ENCODE measurements at places on chromosomes 4 and X.
A peak's percentile ranks its signal among the peaks of the same experiment; 100 is the strongest.

DNA sequence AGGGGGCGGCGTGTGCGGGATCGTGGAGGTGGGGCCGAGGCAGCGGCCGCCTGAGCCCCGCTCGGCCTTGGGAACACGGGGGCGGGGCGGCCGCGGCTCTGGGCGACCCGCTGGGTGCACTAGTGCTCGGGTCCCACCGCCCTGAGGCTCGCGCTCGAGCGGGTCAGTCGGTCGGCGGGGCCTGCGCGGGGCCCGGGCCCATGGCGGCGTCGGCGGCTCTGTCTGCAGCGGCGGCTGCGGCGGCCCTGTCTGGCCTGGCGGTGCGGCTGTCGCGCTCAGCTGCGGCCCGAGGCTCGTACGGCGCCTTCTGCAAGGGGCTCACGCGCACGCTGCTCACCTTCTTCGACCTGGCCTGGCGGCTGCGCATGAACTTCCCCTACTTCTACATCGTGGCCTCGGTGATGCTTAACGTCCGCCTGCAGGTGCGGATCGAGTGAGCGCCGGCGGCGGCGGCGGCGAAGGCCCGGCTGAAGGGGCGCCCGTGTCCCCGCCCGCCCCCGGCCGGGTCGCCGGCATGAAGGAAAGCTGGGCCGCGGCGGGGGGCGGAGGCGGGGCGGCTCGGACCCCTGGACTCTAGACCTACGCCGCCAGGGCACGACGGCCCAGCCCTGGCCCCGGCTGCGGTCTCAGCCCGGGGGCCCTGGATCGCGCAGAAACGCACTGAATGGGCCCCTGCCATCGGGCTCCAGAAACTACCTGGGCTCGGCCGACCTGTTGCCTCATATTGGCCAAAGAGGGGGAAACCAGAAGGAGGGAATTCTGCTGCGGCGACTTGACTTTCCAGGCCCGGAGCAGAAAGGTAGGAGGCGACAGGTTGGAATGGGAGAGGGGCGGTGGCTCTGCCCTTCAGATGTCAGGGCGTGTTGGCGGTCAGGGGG lies at the start of gene SMIM10L2A:
Gene SMIM10L2A (plus strand): TSS at position 13 of the 878 bp plus-strand sequence. CDS start 188 bp downstream, at position 201.
- DNase-seq, result no peak

DNA sequence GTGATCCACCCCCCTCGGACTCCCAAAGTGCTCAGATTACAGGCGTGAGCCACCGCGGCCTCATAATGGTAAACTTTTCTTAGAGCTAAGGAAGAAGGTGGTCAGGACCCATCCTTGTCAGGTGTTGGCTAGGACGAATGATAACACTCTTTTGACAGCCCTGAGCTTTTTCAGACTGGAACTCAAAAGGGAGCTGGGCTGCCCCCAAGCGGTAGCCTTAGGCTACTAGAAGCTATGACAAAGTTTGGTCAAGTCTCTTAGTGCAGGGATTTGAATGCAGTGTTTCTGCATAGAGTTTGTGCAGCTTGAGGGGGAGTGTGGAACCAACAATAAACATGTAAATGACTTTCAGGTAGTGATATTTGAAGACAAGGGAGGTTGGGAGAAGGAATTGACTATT lies 11.8 kb upstream of the HSD17B10 start:
- DNase-seq, result peak; percentile 50

DNA sequence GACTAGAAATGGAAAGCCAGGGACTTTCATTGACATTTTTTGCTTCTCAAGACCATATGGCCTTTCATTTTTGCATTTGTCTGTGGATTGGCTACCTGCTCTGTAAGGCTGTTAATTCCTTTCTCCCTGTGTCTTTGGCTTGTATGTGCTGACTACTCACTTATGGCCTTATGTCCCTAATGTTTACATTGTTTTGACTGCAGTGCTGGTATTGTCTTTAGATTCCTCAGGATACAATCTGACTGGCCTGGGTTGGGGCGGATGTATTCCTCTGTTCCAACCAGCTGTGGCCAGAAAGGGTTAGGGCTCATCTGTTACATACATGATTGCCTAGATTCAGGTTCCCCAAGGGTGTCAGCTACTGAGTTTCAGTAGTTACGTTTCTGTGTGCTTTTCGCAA lies 108.1 kb downstream of the RAPGEF2 start:
- DNase-seq, result no peak

DNA sequence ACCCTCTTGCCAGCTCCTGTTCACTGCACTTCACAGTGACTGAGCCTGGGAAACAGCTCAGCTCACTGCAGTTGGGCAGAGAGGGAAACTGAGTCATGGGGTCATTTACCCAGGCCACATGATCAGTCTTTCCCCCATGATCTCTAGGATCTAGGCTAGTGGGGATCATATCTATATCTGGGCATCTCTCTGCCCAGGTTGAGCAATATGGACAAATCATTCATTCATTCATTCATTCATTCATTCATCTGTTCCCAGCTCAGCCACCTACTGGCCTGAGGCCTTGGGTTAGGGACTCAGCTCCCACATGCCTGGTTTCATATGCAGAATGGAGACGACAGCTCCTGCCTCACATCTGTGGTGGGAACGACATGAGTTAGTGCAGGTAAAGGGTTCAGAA lies 45.3 kb upstream of the HMX1 start:
- DNase-seq, result no peak

DNA sequence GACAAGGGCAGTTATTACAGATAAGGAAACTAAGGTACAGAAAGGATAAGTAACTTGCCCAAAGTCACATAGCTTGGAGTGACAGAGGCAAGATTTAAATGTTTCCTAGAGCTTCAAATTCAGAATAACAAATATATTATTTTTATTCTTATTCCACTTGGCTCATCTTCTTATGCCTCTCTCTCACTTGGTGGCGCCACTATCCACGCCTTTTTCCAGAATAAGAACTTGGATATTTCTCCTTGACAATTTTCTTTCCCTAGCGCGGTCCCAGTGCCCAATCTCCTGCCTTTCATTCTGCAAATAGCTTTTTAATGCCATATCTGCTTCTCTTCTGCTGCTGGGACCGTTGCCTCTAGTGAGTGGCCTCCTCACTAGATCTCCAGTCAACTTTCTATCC lies 78.5 kb downstream of the MSN start:
- DNase-seq, result no peak

DNA sequence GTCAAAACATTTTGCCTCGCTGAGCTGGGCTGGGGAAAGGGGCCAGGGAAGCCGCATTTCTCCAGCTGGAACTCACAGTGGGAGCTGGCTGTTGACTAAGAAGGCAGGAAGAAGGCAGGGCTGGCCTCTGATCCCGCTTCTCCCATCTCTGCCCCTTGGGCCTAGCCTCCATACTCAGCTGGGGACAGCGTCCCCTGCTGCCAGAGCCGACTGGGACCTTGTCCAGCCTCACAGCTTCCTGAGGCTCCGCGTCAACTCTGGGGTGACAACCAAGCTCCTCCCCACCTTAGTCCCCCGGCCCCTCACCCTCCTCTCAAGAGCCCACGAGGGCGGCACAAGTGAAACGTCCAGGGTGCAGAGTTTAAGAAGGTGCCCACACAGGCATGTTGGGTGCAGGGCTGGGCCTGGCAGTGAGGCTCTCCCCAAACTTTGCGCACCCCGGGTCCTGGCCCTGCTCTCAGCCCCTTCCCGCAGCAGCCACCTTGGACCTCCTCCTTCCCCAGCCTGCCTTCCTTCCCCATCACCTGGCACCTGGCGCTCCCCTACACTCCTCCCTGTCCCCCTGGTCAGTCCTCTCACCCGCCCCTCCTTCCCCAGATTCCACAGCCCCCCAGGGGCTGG lies 100.8 kb downstream of the PSAPL1 start:
- DNase-seq, result no peak

- DNase-seq, result no peak
Observed at GRCh38 chrX:126550816-126551215, 1.8 kb downstream of the DCAF12L1 start.

GRCh38 chr4:142386449-142386848 lies 459.7 kb downstream of the INPP4B start:
- no peak for DNase-seq

- peak; percentile 40 for DNase-seq
Observed at GRCh38 chr4:116358633-116359222, 726.6 kb downstream of the TRAM1L1 start.

DNA sequence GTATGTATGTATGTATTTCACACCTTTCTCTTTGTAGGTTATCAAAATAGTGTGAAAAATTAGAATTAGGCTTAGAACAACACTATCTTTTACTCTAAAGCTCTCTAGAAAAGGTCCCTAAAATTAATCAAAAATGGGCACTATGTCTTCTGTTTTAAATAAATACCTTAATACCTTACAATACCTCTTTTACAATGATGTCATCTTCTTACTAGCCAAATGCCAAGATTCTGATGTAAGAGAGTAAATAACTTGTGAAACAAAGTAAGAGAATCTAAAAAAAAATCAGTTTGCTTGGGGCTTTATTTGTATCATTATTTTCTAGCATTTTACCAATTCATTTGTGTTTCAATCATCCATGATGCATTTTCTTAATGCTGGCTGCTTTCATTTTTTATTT lies 402.2 kb upstream of the MAGEB2 start:
- no peak for DNase-seq

DNA sequence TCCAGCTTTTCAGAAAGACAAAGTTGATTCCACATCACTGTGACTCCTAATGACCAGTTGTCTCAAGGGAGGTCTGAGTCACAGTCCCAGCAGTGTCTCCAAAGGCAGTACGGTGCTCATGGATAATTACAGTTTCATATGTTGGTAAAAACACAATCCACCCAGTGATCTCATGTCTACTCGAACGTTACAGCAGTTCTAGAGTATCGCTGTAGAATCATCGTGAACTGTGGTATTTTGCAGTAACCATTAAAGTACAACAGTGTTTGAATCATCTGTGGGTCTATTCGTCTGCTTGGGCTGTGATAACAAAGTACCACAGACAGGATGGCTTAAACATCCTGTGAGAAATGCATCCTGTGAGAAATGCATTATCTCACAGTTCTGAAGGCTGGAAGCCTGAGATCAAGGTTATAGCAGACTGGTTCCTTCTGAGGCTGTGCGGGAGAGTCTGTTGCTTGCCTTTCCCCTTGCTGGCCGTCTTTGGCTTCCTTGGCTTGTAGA lies 121.1 kb upstream of the SORBS2 start:
- DNase-seq, result no peak

DNA sequence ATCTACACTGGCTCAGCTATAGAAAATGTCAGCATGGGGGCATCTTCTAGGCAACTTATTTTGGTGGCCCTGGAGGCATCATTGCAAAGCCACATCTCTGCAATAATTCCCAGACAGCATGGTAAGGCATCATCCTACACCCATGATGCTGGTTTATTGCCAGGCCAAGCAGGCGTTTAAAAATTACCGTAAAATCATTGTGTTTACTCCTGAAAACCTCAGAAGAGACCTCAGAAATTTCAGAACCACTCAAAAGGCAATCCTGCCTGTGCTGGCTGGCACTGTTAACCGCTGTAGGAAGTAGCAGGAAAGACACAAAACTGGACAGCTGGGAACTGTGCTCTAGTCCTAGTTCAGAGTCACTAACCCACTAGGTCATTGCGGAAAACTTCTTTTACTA lies 63.2 kb downstream of the MID1 start:
- no peak for DNase-seq

DNA sequence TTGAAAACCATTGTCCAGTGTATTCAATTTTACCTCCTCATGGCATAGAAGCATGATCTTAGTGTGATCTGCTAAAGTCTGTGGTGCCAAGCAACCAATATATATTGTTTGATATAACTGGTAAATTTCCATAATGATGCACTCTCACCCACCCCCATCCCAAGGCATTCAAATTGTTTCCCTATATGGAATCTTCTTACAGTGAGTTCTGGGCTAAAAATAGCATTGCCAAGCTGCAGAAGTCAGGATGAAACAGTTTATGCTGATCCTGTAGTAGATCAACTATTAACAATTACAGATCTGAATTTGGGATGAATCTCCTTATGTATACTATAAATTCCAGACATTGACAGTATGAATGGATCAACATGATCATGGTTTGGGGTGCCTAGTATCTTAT lies 20.9 kb downstream of the FGF13 start:
- no peak for DNase-seq

DNA sequence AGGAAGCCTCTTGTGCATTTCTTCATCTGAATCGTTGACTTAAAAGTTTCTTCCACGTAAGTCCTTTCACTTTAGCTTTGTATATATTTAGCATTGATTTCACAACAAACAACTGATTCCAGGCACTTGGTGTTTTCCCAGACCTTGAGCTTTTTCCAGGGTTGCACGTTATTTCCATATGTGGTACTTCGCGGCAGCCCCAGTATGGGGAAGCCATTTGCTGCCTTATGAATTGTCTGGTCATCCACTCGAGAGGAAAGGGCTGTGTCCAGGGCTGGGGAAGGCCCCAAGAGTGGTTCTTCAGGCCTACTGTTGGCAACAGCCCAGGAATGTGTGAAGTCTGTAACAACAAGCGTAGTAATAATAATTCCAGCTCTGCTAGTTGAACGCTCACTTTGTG lies 2.8 kb upstream of the TLR8 start:
- no peak for DNase-seq

DNA sequence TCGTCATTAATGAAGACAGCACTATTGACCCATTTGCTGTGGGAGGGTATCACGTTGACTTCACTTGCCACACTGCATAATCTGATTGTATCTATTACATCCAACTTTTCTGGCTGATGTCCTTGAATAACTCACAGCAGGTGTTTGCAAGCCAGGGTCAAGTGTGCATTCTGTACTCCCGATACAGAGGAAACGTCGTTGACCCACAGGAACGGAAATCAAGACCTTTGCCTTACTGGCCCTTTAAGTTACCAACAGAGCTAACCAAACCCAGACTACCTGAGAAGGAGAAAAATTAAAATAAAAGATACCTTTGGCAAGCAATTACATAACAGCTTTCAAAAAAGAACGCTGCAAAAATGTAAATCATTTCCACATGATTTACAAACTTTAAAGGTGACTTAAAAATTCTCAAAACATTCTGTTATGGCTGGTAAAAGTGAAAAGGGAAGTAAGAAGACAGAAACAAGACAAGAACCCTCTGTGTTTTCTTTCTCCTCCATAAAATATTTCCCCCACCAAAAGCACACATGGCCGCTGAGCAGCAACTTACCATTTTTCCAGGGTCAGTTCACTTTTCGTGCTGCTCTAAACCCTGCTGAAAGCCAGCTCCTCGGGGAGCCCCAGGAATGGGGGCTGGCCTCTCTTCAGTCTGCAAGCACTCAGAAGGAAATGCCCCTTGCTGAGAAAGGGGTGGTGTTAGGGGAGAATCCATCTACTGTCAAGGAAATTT lies 6.5 kb upstream of the SHISA3 start:
- no peak for DNase-seq

DNA sequence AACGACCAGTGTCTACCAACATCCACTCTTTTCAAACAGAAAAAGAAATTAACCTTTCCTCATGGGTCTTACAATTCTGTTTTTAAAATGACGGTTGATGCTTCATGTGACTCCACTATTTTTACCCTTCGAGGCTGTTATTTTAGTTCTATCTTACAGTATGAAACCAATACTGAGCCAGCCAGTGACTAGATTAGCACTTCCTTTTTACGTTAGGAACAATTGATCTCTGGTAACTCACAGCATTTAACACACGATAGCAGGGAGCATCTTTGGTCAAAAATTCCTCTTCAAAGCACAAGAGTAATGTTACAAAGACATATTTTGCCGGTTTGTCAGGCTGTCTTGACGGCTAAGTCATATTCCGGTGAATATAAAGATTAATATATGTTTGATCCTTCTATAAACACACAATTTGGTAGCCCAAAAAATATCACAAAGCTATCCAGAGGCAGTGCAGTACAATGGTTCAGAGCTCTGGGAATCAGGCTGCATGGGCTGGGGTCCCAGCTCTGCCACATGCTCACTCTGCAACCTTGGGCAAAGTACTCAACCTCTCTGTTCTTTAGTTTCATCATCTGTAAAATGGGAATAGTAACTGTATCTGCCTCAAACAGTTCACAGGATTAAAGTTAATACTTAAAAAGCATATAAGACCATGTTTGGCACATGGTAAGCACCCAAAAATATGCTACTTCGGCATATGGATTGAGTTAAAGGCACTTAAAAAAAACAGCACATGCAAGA lies 62.9 kb upstream of the TXK start:
- no peak for DNase-seq
